M059J (cell line): ENCODE measurements at places on chromosomes 1 and 21. TPM values are rescaled to one million over a fixed set of nuclear protein-coding genes. Genes with fewer than 3 reads are reported as not detected.

Gene FMO2
- total RNA-seq = not detected in 2 replicates

Gene PRKCZ
- total RNA-seq = 0.44 TPM in 1 of 2 replicates, not detected in the other

Gene IFI6
- 3,501 and 4,716 TPM in 2 replicates for total RNA-seq

Gene TIE1
- total RNA-seq = 2.0 and 3.3 TPM in 2 replicates

DNA sequence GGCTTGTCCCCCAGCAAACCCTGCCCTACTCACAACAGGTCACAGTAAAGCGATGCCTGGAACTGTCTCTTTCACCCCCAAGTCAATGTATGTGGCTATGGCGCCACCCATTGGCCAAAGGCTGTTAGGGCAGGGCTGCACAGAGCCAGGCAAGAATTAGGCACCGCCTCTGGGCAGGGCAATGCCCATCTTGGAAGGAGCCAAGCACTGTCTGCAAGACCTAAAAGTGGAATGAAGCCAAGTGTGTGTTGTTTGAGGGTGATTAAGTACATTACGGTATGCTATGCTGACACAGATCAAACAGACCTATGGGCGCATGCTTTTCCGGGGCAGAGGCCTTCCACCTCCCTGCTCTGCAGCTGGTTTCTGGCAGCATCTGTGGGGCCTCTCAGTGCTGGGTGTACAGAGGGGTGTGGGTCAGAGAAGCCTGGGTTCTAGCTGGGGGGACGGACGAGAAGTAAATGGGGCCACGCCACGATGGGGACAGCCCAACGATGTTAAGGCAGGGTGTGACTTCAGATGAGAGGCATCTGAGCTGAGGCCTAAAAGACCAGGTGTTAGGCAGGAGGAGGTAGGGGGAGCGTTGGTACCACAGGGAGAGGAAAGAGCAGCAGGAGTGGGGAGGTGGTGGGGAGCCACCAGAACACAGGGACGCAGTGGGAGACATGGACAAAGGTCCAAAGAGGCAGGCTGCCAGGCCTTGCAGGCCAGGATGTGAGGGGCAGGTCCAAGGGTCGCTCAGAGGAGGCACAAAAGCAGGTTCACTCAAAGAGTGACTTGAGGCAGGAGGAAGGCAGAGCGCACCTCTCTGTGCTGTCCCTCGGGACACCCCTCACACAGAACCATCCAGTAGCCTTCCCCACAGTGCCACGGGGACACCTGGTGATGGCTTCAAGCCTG lies 49.8 kb downstream of the ACOT7 start:
- peak; percentile 74 for DNase-seq

Gene CFHR5
- total RNA-seq = not detected in 2 replicates

- no peak for DNase-seq
Observed at GRCh38 chr21:27149034-27149433, 182.1 kb upstream of the ADAMTS5 start.

DNA sequence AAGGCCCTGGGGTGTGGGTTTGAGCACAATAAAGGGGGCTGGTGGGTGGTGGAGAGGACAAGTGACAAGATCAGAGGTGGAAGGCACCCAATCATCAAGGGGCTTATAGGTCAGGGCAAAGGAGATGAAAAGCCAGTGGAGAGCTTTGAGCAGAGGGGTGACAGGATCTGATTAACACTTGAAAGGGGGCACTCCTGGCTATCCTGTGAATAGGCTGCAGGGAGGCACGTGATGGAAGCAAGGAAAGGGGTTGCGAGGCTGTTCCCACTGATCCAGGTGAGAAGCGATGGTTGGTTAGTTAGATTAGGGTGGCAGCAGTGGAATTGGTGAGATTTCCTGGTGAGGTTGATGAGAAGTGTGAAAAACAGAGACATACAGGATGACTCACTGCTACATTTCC lies 80.6 kb downstream of the WLS start:
- DNase-seq = no peak

DNA sequence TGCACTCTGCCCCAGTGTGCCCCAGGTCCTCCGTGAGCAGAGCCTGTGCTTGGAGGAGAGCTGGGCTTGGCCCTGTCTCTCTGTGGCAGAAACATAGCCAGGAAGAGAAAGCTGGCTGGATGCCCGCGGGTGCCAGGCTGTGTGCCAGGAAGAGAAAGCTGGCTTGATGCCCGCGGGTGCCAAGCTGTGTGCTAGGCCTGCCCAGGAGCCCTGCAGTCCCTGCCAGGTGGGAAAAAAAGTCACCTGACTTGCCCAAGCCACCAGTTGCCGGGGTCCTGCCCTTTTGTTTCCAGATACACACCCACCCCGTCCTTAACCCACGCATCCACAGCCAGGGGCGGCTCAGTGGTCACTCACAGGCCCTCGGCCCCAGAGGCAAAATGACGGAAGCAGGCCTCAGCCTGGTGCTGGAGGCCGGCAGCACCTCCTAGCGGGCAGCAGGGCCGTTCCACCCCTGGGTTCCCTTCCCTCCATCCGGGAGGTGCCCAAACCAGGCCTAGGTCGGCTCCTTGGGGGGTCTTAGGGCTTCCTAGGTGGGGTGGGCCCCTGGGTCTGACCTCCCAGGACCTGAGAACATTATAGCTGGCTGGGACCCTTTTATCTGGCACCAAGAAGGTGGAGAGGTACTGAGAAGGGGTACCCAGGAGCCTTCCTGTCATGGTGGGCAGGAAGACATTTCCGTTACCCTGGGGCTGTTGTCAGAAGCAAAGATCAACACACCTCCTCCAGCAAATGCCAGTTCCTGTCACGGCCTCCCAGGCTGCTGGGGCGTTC lies 9.1 kb downstream of the ITGB2 start:
- DNase-seq = peak; percentile 68

DNA sequence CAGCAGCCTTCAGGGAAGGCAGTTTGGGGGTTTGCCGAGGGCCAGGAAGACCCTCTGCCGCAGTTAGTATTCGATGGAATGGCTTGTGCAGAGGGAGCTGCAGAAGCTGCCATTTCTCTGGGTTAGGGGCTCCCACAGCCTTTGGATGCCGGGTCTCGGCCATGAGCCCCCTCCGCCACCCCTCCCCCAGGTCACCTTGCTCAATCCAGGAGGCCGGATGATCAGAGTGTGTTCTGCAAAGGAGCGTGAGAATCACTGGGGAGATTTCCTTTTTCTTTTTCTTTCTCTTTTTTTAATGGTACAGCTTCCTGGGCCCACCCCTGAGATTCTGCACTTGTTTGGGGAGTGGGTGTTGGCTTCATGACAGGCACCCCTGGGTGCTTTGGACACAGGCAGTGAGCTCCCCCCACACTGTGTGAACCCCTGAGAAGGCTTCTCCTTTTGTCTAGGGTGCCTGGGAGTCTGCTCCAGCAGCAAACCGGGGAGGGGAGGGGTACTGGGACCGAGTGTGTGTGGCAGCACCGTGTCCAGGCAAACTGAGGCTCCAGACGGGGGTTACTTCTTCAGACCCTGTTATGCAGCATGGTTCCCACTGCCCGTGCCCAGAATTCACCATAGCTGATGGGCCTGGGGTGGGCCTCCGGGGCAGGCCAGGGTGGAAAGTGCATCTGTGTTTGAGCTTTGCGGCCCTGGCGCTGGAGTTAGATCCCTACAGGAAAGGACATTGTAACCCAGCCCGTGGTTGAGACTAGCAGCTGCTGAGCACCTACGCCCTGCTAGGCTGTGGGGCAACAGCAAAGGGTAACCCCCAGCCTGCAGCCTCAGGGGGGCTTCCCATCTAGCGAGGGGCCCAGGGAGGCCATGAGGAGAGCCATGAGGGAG lies 18.5 kb downstream of the TNFRSF1B start:
- no peak for DNase-seq

GRCh38 chr21:36849461-36850105 lies 116.9 kb downstream of the HLCS start:
- no peak for DNase-seq

DNA sequence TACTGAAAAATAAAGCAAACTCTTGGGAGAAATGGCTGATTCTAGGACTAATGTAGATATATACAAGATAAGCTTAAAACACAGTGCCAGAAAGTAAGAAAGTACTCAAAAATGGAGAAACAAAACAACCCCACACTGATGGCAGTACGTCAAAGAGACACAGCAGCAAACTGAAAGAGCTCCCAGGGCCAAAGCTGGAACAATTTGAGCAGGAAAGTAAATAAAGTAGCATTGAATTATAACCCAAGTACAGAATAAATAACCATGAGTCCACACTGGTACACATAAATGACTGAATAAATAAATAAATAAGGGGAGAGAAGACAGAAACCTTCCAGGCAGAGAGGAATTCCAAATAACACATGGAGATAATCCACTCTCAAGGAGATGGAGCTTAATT lies 120.9 kb downstream of the GLUL start:
- DNase-seq = no peak

Gene LPGAT1
- 25.5 and 38.6 TPM in 2 replicates for total RNA-seq

- DNase-seq = no peak
Observed at GRCh38 chr1:58929671-58930325, 146.0 kb upstream of the JUN start.

DNA sequence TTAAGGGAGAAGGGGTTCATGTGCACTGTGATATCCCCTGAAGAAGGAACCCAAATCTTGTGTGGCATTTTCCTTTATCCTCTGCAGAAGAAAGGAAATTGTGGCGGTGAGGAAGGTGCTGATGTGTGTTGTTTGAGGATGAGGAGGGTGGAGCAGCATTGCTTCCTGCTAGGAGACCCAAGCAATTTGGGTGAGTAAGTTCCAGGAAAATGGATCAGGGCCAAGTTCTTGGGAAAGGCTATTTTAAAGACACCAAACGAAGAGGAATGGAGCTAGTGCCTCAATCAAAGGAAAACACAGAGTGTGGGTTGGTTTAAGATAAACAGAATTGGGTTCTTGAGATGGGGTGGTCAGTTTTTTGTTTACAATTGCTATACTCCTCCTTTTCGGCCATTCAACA lies 86.7 kb upstream of the MARK1 start:
- no peak for DNase-seq

Gene PLA2G2F
- total RNA-seq = not detected in 2 replicates
